ENCODE measurements at places on chromosomes 4 and X.

DNA sequence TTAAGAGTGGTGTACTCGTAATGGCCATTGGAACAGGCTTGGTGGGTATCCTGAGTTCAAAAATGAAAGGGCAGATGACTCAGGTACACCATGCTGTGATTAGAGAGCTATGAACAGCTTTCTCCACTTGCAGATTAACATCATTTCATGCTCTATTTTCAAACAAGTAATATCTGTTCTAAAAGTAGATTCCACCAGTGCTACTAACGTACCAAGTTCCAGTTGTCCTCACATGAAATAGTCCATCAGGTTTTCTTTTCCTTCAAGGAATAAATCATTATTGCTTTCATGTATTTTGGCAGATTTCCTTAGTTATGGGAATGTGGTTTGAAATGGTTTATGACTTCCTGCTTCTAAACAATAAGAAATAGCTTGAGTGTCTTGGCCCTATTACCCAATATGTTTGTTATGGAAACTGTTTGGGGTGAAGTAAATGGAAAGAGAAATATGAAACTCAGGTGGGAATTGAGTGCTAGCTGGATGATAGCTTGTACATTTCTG, 49.9 kb downstream of the PCDH7 start:
- DNase-seq, result no peak

- no peak for DNase-seq
Observed at GRCh38 chr4:134777606-134778005, 576.0 kb upstream of the PABPC4L start.

DNA sequence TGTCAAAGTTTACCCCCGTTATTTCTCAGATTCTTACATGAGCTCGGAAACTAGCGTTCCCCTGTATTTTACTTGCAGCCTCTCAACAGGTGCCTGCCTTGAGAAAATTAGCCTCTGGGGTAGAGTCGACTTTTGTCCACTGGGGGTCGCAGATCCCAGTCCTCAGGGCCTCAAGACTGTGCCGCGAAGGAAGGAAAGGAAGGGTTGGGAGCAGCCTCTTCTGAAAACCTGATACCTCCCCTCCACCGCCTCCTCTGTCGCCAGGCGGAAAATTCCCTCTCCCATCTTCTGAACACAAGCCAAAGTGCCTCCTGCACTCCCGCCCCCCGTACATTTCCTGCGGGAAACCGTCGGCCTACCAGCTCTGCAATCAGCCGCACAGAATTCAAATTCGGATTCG, 44.4 kb upstream of the TMSB15B start:
- peak; percentile 10 for DNase-seq

GRCh38 chr4:188106454-188106853, 2.9 kb downstream of the TRIML2 start:
- DNase-seq, result no peak

DNA sequence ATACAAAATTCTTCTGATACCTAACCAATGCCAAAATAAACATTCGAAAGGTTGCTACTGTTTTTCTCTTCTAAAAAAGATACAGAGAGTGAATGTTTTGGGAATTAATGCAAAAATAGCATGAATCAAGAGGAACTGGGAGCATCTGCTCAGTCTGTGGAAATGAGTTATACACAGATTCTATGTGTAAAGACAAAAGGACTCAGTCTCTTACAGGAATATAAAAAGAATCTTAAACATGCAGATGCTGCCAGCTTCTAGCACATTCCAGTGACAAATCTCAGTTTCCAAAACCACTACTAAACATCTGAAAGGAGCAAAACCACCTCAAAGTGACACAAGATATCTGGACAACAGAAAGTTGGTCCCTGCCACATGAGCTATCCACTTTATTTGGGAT, 55.0 kb downstream of the PAPSS1 start:
- no peak for DNase-seq

DNA sequence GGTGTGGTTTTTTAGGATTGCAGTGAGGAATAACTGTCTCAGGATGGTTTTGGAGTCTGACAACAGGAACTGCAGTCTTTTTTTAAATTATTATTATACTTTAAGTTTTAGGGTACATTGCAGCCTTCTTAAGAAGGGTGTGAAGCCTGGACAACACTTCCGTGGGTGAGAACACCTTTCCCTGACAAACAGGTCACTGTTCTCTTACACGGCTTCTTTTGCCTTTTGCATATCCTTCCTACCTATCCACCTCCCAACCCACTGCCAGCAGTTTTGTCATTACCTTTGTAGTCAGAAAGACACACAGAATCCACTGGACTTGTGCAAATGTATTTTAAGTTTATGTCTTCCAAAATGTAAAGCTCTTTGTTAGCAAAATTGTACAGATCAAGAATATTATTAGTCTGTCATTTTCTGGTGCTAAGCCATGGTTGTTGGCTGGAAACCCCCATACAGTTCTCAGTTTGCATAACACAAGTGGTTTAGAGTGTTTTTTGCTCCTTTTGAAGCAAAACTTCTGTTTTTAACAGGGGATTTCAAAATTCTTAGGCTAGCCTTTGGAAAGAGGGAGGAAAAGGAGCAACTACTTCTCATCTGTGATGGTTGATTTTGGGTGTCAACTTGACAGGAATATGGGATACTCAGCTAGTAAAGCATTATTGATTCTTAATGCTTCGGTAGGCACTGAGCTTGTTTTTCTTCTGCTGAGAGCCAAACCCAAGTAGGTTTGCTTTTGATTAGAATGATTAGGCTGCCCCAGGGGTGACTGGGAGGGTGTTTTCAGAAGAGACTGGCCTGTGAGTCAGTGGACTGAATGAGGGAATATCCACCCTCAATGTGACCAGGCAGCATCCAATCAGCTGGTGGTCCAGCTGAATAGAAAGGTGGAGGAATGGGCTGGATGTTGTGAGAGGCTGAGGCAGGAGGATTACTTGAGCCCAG, 29.4 kb upstream of the KLHL2 start:
- no peak for DNase-seq
